ENCODE measurements at places on chromosomes 16 and 17. TPM values are rescaled to one million over a fixed set of nuclear protein-coding genes. Genes with fewer than 3 reads are reported as not detected.

- no peak for DNase-seq
Observed at GRCh38 chr16:4663777-4664465, 29.4 kb upstream of the NUDT16L1 start.

DNA sequence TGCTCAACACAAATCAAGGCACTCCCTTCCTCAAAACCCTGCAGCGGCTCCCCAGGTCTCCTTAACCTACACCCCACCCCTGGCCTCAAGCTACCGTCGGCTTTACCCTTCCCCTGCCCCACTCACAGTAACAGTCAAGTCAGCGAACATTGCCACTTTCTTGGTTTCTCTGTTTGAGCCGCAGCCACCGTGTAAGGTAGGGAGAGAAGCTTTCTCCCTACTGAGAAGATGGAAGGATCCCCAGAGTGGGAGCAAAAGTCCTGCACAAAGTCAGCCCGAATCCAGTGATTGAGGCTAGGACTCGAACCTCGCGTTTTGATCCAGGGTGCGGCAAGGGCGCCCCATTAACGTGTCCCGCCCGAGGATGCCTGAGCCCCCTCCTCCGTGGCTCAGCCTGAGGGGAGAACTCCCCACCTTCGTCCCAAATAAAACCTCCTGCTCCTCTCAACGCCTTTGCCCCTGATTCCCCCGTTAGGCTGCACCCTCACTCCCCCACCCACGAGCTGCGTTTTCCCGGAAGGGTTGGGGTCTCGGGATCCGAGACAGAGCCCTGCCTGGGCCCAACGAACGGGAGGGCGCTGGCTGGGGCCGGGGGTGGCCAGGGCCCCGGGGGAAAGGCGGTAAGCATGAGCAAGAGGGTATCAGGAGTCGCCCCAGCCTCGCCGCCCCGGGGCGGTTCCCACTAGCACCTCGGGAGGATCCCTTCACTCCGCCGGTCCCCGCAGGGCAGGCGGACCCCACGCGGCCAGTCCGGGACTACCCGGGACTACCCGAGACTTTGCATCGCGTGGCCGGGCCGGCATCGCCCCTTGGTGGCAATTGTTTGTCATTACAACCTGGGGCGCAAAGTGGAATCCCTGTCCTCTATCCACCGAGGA lies 9.9 kb upstream of the NAGS start:
- DNase-seq: no peak

- DNase-seq: peak; percentile 33
Observed at GRCh38 chr17:43406676-43407645, 8.2 kb downstream of the ARL4D start.

The CD7 gene
- not detected for total RNA-seq

The ADAM11 gene
- total RNA-seq: 0.53 TPM

- peak; percentile 22 for DNase-seq
Observed at GRCh38 chr16:68539711-68540239, 684 bp downstream of the ZFP90 start.

DNA sequence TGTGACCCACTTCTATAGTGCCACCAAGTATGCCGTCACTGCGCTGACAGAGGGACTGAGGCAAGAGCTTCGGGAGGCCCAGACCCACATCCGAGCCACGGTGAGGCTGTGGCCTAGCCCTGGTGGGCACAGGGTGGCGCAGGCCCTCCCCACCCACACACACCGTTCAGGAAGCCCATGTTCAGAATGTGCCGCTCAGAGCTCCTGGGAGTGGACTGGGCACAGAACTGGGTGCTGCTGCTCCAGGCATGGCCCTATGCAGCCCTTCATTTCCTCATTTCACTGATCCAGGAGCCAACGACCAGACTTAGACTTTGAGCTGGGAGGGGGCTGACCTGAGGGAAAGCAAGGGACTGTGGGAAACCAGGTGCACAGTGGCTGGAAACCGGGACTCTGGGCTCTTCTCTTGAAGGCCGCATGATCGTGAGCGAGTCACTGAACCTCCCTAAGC lies 2.4 kb upstream of the MRM1 start:
- no peak for DNase-seq

The GID4 gene
- 6.5 TPM for total RNA-seq

The GPR179 gene
- total RNA-seq: under 0.01 TPM

The DNAH2 gene
- total RNA-seq: 0.26 TPM

DNA sequence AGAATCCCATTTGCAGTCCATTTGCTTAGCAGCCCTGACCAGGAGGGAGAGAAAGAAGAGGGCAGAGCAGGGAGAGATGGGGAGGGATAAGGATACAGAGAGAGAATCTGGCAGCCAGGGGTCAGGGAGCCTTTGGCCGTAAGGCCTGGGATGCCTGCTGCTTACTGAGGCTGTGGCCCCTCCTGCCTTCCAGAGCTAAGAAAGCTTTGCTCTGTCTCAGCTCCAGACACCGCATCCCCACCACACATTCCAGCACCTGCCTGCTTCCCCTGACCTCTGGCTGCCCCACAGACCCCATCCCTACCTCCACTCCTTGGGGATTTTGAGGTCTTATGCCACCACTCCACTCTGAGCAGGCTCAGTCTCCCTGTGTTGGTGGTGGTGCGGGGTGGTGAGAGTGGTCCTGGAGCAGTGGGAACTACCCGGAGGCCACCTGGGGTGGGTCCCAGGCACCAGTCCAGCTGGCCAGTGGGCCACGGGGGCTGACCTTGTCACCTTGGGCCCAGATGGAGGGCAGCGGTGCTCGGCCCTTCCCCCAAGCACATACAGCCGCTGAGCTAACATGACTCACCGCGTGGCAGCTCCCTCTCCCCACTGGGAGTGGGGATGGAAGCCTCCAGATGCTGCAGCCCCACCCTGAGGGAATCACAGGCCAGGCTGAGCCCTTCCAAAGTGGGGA lies 58.3 kb downstream of the RAI1 start:
- DNase-seq: peak; percentile 34

DNA sequence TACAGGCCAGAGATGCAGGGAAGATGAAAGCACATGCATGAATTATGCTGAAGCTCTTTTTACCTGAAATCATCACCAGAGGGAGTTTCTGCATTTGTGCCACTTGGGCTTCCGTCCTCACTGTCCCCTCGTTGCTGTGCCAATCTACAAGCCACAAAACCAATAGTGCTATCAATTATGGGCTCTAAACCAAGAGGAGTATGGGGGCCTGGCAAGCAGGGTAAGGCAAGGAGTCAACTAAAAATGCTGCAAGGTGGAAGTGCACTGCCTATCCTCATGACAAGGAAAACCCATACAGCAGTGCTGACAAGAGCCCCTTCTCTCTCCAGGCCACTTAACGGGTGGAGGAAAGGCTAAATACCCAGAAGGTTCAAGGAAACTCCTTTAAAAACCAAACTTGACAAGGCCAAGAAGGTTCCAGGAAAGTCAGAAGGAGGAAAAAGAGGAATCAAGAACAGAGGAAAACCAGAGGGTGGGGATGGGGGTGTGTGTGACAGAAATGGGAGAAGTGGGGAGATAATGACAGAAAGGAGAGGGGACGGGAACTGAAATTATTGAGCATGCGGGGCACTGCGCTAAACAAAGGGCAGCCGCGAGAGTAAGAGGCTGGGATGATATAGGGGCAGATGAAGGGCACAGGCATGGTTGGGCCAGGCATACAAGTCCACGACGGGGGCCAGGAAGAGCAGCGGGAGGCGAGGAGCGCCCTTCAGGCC lies 674 bp downstream of the C17orf75 start:
- peak; percentile 47 for DNase-seq

The IRX5 gene
- 6.3 TPM for total RNA-seq

GRCh38 chr16:1105888-1106620 lies 10.0 kb upstream of the C1QTNF8 start:
- peak; percentile 4 for DNase-seq

- DNase-seq: no peak
Observed at GRCh38 chr17:68693466-68693865, 92.3 kb upstream of the FAM20A start.

GRCh38 chr17:11999696-12000095 lies 2.4 kb upstream of the ZNF18 start:
- DNase-seq: no peak

DNA sequence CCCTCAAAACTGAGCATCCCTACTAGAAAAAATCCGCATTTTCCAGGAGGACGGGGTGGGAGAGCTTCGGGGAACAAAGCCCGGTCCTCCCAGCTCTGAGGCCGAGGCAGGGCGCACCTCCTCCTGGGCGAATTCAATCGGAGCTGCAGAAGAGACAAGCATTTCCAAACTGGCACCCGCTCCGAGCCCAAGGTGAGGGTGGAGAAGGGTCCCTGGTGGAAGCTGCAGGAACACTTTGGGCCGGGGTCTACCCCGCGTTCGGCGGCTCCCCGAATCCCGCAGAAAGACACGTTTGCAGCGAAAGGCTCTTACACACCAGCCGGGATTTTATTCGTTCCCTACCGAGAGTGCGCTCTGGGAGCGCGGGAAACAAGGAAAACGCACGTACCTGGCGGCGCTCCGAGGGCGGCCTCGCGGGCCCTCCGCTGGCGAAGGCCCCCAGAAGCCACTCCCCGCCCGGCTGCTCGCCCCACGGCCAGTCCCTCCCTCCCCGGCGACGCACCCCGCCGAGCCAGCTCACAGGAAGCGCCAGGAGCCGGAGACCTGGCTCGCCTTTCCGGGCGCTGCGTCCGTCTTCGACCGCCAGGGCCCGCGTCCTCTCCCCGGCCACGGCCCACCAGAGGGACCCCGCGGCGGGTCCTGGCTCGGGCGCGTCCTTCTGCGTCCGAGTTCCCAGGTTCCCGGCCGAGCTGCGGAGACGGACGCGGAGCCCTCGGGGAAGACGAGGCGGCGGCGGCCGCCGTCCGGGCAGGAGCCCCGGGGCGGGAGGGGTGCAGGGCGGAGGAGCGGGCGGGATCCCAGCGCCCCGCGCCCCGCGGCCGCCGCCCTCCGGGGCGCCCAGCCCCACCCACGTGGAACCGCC lies 49.8 kb upstream of the BAHCC1 start:
- DNase-seq: peak; percentile 64

DNA sequence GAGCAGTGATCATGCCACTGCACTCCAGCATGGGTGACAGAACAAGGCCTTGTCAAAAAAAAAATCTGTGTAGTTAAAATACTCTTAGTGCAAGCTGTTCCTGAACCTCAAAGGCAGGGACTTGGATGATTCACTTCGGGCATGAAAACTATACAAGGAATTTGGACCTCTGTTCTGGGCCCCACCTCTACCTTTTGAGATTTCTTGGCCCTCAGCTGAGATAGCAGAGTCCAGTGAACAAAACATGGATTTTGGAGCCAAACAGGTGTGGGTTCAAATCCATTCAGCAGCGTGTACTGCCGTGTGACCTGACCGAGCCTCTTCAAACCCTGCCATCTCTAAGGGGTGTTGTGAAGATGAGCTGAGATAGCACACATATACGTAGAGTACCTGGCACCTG lies 6.8 kb downstream of the SLC13A2 start:
- DNase-seq: no peak

The TMEM97 gene
- 8.2 TPM for total RNA-seq

The CNGB1 gene
- under 0.01 TPM for total RNA-seq

GRCh38 chr16:66623755-66624154 lies 19.3 kb downstream of the CMTM3 start:
- no peak for DNase-seq

The JUP gene
- 227 TPM for total RNA-seq

DNA sequence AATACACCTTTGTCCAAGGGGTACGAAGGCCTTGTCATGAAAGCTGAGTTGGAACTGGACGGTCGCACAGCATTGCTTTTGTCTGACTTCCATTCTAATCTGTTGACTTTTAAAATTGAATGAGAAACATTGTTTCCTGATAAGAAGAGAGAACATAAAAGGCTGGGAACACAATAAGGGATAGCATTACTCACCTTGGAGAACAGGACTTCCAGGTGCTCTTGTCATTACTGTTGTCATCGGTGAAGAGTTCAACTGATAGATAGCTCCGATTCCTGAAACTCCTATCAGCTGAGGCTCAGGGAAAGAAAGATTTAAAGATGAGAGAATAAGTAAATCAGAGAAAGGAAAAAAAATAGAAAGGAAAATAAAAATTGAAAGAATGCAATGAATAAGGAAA lies 351.1 kb downstream of the KCNJ2 start:
- peak; percentile 7 for DNase-seq

GRCh38 chr17:36545077-36545464 lies 352 bp downstream of the GGNBP2 start:
- DNase-seq: no peak

Measured in bronchial epithelial cell (primary cell).